ENCODE measurements at places on chromosomes 2 and 18.

DNA sequence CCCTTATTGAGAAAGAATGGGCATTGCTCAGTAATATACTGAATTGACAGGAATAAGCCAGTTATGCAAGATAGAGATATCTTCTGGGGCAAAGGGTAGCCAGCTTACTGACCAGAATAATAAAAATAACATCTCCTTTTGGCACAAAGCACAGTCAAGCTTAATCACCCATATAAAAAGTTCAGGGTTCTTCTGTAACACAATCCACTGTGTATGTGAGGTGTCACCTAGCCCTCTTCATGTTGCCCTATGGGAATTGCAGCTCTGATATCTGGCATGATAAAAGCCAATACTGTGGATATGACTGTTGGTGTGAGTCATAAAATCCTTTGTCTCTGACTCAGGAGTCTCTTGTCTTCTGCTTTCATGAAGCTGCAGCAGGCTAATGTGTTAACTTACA is 90.8 kb downstream of the DSEL start:
- no peak for DNase-seq

DNA sequence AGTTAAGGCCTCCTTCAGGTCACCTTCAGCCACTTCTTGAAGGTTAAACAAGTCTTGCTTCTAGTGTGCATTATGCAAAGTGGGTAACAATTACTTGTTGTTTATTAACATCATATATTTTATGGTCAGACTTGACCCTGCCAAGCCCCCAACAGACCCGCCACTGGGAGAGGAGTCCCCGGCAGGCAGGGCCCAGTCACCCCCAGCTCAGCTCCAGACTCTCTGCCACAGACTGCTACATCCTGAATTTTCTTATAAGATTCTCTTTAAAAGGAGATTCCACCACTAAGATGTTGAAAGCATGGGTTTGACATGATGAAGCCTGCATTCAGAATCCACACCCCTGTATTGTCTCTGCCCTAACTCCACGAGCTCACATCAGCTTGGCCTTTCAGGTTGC is 174.3 kb upstream of the ARL4C start:
- no peak for DNase-seq

DNA sequence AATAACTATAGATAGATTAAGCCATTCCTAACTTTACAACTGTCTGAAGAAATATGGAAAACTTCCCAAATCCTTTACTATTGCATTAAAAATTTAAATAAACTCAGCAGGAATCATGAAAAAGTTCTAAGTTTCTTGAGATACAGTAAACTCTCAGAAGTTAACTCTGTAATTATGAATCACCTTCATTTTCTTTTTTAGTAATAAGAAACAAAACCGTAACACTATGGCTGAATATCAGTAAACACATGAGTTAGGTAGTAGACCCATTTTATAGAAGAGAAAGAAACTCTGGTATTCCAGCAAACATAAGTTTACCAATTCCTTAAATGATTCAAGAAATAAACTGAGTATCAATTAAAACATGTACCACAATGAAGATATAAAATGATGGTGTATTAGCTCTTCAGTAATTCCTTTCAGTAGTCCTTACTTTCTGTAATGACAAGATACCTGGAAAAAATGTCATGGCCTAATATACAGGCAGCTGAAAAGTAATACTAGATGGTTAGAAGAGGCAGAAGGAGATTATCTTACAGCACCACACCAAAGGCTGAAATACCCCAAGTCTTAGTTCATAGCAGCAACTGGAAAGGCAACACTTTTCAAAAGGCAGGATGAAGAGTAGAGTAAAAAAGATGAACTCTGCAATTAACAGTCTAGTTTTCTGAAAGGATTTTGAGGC is 11.5 kb downstream of the TRIP12 start:
- no peak for DNase-seq

DNA sequence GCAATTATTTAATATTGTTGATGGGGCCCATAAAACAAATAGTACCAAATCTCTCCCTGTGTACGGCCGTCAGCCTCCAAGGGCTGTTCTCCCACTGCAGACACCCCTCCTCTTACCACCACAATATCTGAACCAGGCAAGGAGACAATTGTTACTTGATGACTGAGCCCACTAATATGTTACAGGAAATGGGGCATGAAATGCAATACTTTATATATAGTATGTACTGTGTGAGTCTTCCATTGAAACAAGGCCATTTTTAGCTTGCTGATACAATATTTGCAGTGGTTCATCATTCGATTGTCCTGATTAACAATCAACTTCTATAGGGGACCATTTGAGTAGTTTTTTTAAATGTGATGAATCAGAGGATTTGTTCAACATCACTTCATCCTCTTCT is 307.3 kb downstream of the GBX2 start:
- DNase-seq: no peak

- DNase-seq: no peak
Observed at GRCh38 chr2:209726311-209726710, 45.3 kb upstream of the UNC80 start.

GRCh38 chr2:44100351-44100750 is 68.3 kb upstream of the PPM1B start:
- DNase-seq: no peak

GRCh38 chr2:53235836-53236582 is 531.6 kb upstream of the CHAC2 start:
- no peak for DNase-seq

DNA sequence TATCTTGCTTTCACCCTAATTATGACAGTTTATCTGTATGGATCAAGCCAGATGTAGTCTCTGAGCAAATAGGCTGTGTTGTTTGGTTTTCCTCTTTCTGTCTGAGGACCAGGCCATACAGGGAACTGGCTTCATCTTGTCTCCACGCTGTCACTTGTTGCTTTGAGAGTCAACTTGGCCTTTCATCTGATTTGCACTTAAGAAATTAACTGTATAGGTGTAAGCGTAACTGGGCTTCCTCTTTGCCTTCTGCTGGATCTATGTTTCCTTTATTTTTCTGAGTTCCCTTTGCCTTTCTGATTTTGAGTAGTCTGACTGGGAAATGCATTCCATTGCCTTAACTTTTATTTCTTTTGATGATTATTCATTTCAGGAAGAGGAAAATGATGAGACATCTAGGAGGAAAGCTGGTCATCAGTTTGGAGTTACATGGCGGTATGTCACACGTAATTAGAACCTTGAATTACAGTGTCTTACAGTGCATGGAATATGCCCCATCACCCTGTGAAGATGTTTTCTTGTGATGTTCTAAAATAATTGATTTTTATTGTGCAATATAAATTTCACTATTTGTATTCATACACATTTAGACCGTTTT is 17.4 kb downstream of the PTCD3 start:
- DNase-seq: no peak

GRCh38 chr18:61926532-61926931 is 33.7 kb upstream of the RNF152 start:
- no peak for DNase-seq

DNA sequence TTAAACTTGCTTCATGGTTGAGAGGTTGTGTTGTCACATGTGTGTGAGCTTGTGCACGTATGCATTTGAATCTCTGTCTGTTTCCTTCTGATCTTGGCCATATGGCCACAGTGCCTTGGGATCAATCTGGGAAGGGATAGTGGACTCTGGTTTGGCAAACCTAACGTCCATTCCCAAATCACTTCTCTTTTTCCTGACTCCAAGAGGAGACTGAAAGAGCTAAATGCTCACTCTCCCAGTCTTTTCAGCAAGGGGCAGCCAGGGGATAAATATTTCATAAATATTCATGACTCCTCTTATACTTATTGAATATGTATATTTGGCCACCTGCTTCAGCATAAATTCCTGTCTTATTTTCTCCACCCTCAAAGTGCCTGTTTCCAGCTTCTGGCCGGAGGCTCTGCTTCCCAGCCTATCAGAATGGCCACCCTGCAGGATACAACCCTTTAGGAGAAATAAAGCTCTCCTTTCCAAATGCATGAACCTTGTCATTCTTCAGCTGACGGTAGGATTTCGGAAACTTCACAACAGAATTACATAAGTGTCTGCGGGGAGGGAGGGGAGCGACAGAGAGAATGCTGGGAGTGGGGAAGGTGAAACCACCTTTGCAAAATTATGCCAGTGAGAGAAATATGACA is 112.2 kb upstream of the COPS8 start:
- DNase-seq: no peak

- DNase-seq: no peak
Observed at GRCh38 chr2:25887624-25888242, 9.4 kb upstream of the ASXL2 start.

DNA sequence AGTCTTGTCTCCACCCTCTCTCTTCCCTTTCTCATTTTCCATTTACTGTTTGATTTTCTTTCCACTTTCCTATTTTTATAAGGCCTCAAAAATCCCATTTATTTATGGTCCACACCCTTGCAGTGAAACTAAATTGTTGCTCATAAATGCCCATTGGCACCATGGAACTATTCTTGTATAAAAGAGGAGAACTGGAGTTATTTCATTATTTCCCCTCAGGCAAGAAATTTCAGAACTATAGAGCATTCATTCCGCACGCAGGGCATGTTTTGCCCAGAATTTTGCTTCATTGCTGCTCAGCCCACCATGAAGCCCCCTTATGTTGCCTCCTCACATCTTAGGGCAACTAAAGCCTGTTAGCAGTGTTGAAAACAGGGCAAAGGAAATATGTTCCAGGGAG is 113.7 kb upstream of the MMADHC start:
- no peak for DNase-seq

GRCh38 chr2:224875153-224875552 is 159.0 kb upstream of the CCDC195 start:
- no peak for DNase-seq

DNA sequence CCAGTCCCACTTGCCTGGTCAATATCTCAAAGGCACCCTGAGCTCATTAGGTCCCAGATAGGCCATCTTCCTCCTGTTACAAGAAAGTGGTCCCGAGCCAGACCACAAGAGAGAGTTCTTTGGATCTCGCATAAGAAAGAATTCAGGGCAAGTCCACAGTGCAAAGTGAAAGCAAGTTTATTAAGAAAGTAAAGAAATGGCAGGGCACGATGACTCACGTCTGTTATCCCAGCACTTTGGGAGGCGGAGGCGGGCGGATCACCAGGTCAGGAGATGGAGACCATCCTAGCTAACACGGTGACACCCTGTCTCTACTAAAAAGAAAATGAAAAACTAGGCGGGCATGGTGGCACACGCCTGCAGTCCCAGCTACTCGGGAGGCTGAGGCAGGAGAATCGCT is 10.8 kb upstream of the SMAD7 start:
- DNase-seq: no peak

GRCh38 chr2:241951920-241952319 is 82.4 kb downstream of the RTP5 start:
- no peak for DNase-seq

GRCh38 chr18:24443870-24444269 is 16.6 kb upstream of the HRH4 start:
- no peak for DNase-seq

DNA sequence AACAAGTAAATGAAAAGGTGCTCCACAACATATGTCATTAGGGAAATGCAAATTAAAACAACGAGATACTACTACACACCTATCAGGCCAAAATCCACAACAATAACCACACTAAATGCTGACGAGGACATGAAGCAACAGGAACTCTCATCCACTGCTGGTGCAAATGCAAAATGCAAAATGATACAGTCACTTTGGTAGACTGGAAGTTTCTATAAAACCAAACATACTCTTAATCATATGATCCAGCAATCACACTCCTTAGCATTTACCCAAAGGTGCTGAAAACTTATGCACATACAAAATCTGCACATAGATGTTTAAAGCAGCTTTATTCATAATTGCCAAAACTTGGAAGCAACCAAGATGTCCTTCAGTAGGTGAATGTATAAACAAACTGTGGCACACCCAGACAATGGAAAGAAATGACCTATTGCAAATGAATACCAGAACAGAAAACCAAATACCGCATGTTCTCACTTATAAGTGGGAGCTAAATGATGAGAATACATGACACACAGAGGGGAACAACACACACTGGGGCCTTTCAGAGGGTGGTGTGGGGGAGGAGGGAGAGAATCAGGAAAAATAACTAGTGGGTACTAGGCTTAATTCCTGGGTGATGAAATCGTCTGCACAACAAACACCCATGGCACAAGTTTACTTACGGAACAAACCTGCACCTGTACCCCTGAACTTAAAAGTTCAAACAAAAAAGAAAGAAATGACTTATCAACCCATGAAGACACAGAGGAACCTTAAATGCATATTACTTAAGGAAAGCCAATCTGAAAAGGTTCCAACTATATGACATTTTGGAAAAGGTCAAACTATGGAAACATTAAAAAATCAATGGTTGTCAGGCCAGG is 80.4 kb downstream of the ASXL2 start:
- DNase-seq: no peak

GRCh38 chr2:54285451-54285850 is 29.4 kb upstream of the TSPYL6 start:
- DNase-seq: no peak

- DNase-seq: no peak
Observed at GRCh38 chr2:19900931-19901441, 797 bp downstream of the TTC32 start.

DNA sequence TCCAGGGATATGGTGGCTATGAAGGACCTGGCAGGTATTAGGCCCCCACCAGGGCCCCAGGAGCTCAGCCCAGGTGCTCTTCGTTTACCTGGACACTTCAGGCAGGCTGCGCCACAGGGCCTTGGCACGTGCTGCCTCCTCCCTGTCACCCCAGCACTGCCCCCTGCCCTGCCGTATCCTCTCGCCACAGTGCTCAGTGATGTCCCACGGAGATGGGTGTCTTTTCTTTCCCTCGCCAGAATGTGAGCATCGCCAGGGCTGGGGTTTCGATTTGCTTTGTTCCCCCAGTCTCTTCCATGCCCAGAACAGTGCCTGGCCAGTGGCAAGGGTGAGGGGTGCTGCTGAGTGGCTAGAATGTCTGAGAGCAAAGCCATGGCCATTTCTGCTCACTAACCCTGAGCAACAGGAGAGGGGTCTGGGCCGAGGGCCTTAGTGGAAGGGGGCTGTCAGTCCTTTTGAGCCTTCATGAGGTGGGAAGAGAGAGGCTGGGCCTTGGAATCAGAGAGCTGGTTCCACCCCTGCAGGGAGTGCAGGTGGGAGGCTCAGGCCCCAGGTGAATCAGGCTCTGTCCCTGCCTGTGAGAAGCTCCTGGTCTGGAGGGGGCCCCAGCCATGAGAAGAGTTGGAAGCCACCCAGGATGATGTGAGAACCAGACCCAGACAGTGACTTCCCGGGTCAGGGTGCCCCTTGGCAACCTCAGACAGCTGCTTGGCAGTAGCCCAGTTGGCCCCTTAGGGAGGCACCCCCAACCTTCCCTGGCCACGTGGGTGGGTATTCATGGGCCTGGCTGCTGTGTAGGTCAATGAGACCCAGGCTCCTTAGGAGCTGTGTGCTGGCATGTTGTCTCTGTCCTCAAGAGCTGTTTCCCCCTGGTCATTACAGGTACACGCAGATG is 129.9 kb upstream of the HS6ST1 start:
- DNase-seq: no peak

- DNase-seq: no peak
Observed at GRCh38 chr2:53424902-53425301, 342.7 kb upstream of the CHAC2 start.

Measured in NCI-H1092 (cell line).